Kidney (tissue), 22 donors: ENCODE measurements at places on chromosomes 7 and 10. TPM values are rescaled to one million over a fixed set of nuclear protein-coding genes. Genes with fewer than 3 reads are reported as not detected.

Gene ANLN
- 0.17 TPM for polyA plus RNA-seq

Gene NEBL
- 13.8 TPM for polyA plus RNA-seq

Gene NAPEPLD
- polyA plus RNA-seq, result 16.1 TPM

Gene GSTK1
- 469 TPM for polyA plus RNA-seq

Gene HTR7
- not detected for polyA plus RNA-seq

Gene PRPS1L1
- polyA plus RNA-seq, result not detected

Gene PDZD8
- 7.4 TPM for polyA plus RNA-seq

DNA sequence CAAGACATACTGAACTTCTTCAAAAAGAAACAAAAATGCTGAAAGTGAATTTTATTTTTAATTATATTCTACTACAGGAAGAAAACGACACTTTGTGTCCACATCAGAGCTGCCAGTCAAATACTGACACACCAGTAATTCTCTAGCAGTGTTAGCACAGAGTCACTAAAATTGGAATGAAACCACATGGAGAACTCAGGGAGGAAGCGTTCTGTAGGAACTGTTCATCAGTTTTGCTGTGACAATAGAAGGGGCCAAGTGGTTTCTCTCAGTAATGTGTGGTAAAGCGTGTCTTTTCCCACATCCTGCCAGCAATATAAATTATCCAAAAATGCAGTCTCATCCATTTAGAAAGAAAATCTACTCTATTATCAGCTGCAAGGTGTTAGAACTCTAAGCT lies 683.3 kb downstream of the GRM8 start:
- no peak for DNase-seq

DNA sequence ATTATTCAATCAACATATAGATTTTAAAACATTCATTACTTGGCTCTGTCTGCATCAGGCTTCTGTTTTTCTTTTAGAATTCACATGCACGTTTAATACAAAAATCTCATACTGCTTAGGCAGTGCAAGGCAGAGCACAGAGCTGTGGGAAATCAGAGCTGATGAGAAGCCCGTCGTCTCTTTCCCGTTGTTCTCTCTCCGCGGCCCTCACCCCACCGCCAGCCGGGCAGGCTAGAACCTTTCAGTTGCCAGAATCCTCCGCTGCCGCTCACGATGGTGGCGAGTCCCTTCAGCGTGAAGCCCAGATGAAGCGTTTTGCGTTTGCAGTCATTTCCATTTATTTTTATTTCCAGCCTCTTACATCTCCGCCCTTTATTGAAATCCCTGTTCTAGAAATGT lies 648.2 kb downstream of the SDK1 start:
- no peak for DNase-seq

DNA sequence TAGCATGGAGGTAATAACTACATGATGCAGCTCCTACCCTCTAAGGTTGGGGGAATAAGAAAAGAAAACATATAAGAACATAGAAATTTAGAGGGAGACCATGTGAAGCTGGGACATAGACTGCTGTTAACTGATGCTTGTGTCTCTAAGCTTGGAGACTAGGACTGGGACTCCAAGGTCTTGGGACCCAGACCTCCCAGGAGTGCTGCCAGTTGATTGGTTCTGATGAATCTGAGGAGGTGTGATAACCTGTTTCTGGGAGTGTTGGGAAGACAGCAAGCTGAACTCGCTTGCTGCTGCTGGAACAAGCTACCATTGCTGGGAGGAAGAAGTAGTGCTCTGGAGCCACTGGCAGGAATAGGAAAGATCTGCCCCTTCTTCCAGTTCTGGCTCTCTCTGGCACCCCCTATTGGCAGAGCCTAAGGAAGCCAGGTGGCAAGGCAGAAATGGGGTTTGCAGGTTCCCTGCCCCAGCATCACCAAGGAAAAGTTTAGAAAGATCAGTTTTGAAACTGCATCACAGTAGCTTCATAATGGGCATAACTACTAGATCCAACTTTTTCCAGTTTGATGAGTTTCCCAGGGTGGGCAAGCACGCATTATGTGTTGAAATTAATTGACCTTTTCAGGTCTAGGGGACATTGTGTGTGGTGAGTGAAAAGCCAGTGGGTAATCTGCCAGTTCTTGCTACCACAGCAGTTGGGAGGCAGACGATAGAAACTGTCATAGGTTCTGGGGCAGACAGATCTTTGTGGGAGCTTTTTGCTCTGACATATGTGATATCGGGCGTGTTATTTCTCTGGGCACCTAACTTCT lies 140.7 kb downstream of the SND1 start:
- no peak for DNase-seq

GRCh38 chr7:137454246-137454724 lies 110.8 kb upstream of the PTN start:
- DNase-seq, result no peak

DNA sequence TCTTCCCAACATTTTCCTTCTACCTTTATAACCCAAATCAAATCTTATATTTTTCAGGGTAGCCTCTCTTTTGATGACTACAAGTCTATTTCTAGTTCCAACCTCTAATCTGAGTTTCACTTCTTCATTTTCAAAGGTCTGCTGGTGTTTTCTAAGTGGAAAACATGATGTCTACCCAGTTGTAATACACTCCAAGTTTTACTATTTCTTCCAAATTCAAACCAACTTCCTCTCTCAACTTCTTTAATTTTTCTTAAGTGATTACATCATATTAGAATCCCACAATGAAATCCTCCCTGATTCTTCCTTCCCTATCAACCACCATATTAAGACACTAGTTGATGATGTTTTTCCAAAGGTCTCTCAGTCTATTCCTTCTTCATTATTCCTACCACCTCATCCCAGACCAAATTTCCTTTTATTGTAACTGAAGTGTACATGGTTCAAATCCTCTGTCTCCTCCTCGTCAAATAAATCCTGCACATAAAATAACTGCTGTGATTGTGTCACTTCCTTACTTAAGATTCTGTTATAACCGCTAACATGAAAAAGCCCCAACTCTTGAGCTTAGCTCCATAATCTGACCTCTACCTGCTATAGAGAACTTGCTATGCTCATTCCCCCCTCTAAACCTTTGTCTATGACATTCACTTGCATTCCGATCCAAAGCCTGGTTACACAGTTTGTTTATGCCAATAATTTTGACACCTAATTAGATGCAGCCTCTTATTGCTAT lies 12.7 kb downstream of the TAS2R38 start:
- no peak for DNase-seq
